Breast epithelium (tissue), 4 donors: ENCODE measurements at places on chromosomes 2 and 18.

GRCh38 chr2:63050334-63051041, at the start of gene OTX1:
OTX1 (plus strand) TSS chr2:63050830; CDS start chr2:63052991, 2,161 bp downstream.
- peaks cover 3% of the 10 kb centered on the region for H3K27me3 ChIP-seq
- H3K27ac ChIP-seq: no peak within 1 kb of the TSS
- H3K4me3 ChIP-seq: peak within 1 kb of the TSS; percentile 64
- H3K36me3 ChIP-seq: no peaks in the 10 kb centered on the region
- no peak for DNase-seq
- H3K4me1 ChIP-seq: peaks cover 9% of the 10 kb centered on the region

GRCh38 chr2:233202531-233202944, 48.9 kb upstream of the ATG16L1 start:
- DNase-seq: no peak
- H3K36me3 ChIP-seq: no peaks in the 10 kb centered on the region
- H3K27me3 ChIP-seq: no peaks in the 10 kb centered on the region
- H3K27ac ChIP-seq: no peak overlapping the region

GRCh38 chr2:18752022-18752493, 162.7 kb upstream of the NT5C1B start:
- no peak overlapping the region for H3K27ac ChIP-seq
- DNase-seq: no peak
- no peak overlapping the region for H3K4me3 ChIP-seq
- no peaks in the 10 kb centered on the region for H3K36me3 ChIP-seq

GRCh38 chr2:26752656-26753055, 11.4 kb upstream of the SLC35F6 start:
- no peaks in the 10 kb centered on the region for H3K36me3 ChIP-seq
- no peak for DNase-seq
- no peaks in the 10 kb centered on the region for H3K27me3 ChIP-seq
- no peak overlapping the region for H3K4me3 ChIP-seq

- no peaks in the 10 kb centered on the region for H3K4me1 ChIP-seq
- H3K27me3 ChIP-seq: no peaks in the 10 kb centered on the region
- no peak for DNase-seq
- H3K4me3 ChIP-seq: no peak overlapping the region
Observed at GRCh38 chr2:233824373-233824772, 30.0 kb downstream of the HJURP start.

- no peak for DNase-seq
- no peaks in the 10 kb centered on the region for H3K36me3 ChIP-seq
- no peaks in the 10 kb centered on the region for H3K4me1 ChIP-seq
- no peak overlapping the region for H3K4me3 ChIP-seq
Observed at GRCh38 chr2:195404651-195405050, 252.4 kb upstream of the SLC39A10 start.

DNA sequence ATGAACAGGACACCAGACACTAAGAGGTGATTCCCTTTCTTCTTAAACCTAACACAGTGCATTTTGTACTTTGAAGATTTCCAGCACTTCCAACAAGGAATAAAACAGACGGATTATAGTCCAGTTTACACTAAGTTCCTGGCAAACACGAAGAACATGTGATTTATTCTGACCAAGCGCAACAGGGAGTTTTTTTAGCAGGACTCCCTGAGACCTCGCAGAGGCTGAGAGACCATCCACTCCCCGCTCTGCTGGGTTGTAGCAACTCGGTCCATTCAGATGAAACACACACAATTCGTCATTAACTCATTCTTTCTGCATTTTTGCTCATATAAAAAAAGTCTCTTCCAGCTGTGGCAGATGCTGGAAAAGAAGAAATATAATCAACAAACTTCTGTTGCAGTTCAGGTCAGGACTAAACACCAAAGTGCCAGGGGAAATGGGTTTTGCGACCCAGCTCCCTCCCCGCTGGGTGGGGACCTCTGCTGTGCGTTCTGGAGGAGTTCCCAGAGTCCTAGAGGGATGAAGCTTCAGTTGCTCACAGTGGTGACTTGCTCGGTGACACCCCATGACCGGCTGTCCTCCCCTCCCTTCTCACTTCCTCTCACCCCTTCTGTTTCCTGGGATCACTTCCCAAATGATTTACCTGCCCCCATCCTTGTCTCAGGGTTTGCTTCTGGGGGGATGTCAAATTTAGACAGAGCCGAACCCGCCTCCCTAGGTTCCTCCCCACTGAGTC, 52.5 kb downstream of the KCNF1 start:
- no peaks in the 10 kb centered on the region for H3K36me3 ChIP-seq
- H3K27ac ChIP-seq: no peak overlapping the region
- no peak overlapping the region for H3K4me3 ChIP-seq
- DNase-seq: no peak

DNA sequence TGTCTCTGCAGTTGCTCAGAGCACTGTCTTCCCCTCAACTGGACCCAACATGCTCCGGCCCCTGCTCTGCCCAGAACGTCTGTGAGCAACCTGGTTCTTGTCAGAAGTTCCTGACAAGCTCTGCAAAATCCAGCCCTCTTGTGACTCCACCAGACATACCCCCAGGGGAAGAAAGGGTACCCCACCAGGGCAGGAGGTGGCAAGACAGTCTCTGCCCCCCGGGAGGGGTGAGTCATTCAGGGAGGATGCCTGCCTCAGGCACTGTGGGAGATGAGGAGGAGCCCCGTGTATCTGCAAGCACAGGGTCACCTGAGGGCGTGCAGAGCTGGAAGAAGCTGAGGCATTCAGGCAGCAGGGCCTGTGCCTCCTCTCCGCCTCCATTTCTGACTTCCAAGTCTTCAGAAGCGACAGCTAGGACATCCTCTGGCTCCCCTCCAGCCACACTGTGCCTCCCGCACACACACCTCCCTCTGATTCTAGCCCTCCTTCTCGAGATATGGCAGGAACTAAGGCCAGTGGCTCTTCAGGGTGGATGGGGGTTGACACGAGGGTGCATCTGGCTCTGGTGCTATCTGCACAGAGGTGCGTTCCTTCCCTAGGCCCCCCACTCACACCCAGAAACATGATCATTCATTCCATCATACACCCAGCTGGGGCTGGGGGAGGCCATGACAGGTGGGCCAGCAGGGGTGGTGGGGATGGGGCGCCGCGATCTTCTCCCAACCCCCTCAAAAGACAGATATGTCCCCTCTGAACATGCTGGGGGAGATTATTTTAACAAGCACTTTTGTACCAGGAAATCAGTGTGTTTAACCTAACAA, 222.2 kb downstream of the CYP26B1 start:
- DNase-seq: no peak
- H3K27ac ChIP-seq: no peak overlapping the region
- H3K27me3 ChIP-seq: no peaks in the 10 kb centered on the region

GRCh38 chr2:26245810-26246209, 1.1 kb downstream of the HADHB start:
- peak overlapping the region; percentile 98 for H3K27ac ChIP-seq
- H3K27me3 ChIP-seq: no peaks in the 10 kb centered on the region
- H3K4me3 ChIP-seq: peak overlapping the region; percentile 68
- no peaks in the 10 kb centered on the region for H3K36me3 ChIP-seq
- DNase-seq: no peak
